ENCODE measurements at places on chromosomes 12 and 14.

GRCh38 chr14:63472986-63473788 lies 70.0 kb downstream of the PPP2R5E start:
- no peak for DNase-seq

DNA sequence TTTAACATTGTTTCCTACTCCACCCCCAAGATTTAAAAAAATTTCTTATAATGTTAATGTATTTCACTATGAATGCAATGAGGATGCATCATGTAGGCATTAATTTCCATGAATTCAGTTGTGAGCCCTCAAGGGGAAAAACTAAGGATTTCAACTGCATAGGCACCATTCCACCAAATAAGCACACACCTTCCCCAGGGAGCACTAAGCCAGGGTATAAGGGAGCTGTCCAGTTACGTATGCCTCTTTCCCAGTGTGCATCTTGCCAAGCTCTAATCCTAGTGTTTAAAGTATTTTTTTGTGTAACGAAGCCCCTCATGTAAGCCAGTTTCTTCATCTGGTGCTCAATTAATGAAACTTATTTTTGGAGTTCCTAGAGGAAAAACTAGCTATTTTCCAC lies 6.6 kb downstream of the FERMT2 start:
- DNase-seq: no peak

GRCh38 chr14:106691601-106692291 lies 1165.4 kb downstream of the TMEM121 start:
- DNase-seq: no peak

DNA sequence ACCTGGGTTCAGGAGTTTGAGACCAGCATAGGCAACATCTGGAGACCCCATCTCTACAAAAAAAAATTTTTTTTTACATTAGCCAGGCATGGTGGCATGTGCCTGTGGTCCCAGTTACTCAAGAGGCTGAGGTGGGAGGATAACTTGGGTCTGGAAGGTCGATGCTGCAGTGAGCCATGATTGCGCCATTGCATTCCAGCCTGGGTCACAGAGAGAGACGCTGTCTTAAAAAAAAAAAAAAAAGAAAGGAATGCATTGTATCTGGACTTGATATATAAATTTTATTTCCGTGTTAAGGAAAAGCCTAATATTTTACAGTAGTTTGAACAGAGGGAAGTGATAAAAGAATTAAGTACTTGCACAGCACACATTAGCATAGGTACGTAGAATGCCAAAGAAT lies 97.2 kb downstream of the ZC3H14 start:
- DNase-seq: no peak

DNA sequence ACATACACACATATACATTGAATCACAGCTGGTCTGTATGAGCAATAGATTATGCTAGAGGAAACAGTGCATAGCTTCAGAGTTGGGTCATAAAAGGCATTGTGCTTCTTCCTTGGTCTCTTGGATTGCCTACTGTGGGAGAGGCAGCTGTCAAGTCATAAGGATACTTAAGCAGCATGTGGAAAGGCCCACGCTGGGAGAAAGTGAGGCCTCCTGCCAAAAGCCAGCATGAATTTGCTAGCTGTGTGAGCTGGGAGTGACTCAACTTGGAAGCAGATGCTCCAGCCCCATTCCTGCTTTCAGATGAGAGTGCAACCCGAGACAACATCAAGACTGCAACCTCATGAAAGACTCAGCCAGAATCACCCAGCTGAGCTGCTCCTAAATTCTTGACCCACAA lies 311.9 kb upstream of the TBX3 start:
- DNase-seq: no peak

- DNase-seq: no peak
Measured at GRCh38 chr12:118193477-118193876, 57.6 kb downstream of the PEBP1 start.

DNA sequence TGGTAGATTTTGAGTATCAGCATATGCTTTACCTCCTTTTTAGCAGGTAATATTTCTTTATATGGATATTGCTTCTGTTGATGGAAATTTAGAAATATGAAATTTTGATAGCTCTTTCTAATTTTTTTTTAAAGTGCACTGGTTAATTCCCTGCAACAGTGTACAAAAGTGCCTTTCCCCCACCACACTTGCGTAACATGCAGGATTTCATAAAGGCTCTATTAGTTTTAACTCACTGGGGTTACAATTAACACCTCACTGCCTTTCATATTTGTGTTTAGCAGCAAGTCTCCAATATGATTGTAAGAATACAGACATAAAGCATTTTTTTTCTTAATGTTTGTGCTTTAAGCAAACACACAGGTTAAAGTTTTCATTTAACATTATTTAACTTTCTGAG lies 25.6 kb downstream of the MNAT1 start:
- DNase-seq: no peak

- DNase-seq: no peak
Measured at GRCh38 chr12:1382826-1383225, 211.6 kb downstream of the FBXL14 start.

DNA sequence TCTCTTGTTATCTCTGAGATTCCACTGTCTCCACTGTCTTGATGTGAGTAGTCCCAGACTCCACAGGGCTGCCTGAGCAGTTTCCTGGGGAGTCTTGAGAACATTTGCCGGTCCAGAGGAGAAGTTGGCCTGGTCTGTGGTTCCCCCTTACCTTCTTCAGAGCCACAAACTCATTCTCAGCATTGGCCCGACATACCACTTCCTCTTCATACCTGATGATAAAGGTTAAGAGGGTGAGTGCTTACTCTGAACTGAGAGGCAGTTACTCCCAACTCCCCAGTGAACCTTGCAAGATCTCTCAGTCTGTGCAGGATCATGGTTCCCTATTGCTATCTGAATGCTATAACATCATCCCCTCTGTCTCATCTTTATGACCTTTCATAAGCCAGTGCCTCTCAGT lies 2.6 kb downstream of the KRT84 start:
- DNase-seq: no peak

- no peak for DNase-seq
Measured at GRCh38 chr12:59388176-59388575, 207.7 kb upstream of the SLC16A7 start.

GRCh38 chr12:29426498-29426897 lies 45.5 kb upstream of the ERGIC2 start:
- no peak for DNase-seq

DNA sequence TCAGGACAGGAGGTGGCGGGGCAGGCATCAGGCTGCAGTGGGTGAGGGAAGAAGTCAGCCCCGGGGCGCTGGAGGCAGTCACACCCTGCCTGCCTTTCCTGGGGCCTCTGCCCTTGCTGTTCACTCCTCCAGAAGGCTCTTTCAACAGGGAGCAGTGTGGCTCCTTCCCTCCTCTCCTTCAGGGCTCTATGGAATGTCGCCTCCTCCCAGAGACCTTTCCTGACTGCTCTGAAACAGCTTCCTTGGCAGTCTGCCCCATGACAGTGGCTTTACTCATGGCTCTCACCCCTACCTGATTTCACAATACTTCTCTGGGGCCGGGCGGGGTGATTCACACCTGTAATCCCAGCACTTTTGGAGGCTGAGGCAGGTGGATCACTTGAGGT lies 7.1 kb downstream of the RHOF start:
- DNase-seq: no peak

DNA sequence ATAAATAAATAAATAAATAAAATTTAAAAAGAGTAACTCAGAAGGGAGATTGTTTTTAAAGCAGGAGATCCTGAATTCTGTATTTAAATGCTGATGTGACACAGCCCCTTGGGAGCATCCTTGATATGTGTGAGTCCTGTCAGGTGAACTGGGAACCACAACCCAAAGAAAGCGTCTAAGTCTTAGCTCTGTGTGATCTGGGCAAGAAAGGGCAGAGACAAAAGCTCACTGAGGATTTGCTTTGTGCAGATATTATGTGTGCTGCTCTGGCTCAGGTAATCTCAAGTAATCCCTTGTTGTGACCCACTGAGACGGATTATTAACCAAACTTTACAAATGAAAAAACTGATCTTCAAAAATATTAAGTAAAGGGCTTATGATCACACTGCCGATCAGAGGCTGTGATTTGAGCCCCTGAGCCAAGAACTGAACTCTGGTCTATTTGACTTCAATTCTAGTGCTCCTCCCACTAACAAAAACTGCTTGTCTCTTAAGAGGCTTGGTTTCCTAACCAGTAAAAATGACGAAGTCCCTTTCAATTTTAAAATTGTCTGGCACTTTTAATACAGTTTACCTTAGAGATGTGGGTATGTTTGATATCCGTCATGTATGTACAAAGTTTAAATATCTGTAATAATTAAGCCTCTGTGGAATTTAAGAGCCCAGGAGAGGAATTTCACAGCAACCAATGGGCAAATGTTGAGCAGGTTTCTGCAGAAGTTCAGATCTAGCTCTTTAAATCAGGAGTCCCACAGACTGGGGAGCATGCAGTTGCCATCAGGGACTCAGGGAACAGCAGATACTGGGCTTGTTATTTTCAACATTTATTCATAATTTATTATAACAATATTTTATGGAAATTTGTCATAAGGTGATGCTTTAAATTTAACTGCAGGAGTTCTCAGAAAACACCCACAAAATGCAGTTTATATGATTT lies 46.1 kb downstream of the CPM start:
- no peak for DNase-seq

- no peak for DNase-seq
Measured at GRCh38 chr12:75548879-75549278, 37.5 kb upstream of the KRR1 start.

DNA sequence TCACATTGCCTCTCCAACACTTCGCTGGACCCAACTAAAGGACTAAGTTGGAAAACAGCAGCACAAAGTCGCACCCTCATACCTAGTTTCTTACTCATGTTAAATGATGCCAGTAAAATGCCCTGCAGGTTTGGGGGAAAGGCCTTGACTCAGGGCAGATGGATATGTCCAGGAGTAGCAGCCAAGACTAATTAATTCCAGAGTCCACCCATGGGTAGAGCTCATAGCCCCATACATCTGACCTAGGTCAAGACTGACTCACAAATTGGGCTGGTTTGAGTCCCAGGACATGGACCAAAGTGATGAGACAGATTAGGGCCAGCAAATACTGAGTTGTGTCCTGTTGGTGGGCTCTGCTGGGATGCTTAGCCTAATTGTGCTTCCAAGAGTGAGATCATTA lies 224.0 kb upstream of the BTG1 start:
- no peak for DNase-seq

DNA sequence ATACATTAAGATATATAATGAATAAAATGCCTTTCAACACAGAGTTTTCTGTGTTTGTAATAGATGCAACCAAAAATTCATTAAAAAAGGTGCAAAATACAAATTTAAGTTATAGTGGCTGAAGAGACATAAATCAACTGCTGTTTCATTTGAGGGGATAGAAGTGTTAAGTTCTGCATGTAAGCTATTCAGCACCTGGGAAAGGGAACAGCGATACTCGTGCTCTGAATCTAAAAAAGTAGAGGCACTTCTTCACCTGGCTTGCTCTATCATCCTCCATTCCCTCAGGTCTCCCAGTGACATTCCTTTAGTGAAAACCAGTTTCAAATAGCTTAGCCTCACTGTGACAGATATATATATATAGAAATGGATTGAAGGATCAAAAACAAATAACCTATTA lies 222.6 kb downstream of the ACSS3 start:
- no peak for DNase-seq

DNA sequence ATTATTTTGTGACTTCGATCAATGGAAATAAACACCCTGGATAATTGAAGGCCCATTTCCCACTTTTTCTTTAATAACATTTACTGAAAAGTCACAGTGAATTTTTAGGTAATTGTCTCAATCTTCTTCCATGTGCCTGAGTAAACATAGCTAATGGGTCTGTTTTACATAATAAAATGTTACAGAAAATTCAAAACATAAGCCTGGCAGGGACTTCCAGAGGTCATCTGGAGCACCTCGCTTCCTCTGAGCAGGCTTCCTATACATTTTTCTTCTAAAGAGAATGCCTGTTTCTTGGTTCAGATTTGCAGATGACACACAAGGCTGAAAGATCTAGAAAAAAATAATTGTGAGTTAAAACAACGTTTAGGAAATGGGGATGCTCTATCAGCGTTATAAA lies 183.8 kb upstream of the PDE3A start:
- DNase-seq: no peak

GRCh38 chr12:578748-579419 lies 84.4 kb downstream of the NINJ2 start:
- DNase-seq: no peak

- no peak for DNase-seq
Measured at GRCh38 chr12:53969588-53970259, 3.2 kb upstream of the HOXC11 start.

GRCh38 chr14:58656671-58657411 lies 19.1 kb downstream of the DACT1 start:
- DNase-seq: no peak

DNA sequence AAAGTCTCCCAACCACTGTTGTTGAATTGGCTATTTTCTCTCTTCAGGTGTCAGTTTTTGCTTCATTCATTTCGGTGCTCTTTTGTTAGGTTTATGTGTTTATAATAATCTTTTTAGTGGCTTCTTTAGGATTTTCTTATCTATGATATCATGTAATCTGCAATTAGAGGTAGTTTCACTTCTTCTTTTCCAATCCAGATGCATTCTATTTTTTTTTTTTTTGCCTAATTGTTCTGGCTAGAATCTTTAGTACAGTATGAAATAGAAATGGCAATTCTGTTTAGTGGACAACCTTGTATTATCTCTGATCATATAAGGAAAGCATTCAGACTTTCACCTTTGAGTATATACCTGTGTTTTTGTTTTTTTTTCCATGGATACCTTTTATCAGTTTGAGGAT lies 17.4 kb downstream of the CNOT2 start:
- DNase-seq: no peak

- no peak for DNase-seq
Measured at GRCh38 chr14:46197856-46198255, 453.7 kb downstream of the RPL10L start.

DNA sequence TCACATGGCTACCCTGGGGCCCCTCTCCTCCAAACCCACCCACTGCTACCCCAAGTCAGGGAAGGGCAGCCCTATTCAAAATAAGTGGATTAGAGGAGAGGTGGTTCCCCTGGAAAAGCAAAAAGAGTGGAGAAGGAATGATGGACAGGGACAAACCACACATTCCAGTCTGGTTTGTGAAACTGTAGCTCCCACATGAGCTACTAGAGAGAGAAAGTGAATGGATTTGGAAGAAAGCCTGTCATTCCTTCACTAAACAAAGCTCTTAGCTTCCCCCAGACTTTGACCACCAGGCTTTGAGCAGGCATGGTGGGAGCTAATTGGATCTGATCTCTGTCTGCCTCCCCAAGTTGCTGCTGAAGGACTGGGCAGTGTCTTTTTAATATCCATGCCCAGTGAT lies 28.0 kb downstream of the CCDC63 start:
- no peak for DNase-seq

- DNase-seq: no peak
Measured at GRCh38 chr14:29278301-29279263, 512.0 kb downstream of the FOXG1 start.

GRCh38 chr12:105069936-105070702 lies 14.1 kb downstream of the ALDH1L2 start:
- no peak for DNase-seq

DNA sequence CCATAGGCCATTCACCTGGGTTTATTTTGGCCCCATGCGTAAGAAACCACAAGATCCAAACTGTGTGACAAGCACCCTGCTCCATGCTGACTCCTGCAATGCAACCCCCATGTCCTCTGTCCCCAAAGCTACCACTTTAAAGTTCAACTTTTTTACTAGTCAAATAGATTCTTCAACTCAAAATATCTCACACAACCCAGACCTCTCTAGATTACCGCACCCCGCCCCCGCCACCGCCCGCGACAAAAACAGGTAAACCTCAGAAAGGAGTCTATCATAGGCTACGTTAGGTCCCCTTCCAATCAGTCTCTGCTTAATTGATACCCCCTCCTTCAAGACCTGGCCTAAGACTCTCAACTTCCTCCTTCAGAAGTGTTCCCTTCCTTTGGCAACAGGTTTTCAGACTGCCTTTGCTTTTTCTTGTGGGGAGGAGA lies 2.2 kb downstream of the ZFP36L1 start:
- DNase-seq: no peak

Measured in H9 (cell line).